Posterior vena cava (tissue), 2 donors: ENCODE measurements at places on chromosomes 12 and 14. TPM values are rescaled to one million over a fixed set of nuclear protein-coding genes. Genes with fewer than 3 reads are reported as not detected.

GRCh38 chr14:42222924-42223471 lies 616.3 kb downstream of the LRFN5 start:
- no peak for DNase-seq

Gene POTEG
- total RNA-seq: not detected

- no peak for DNase-seq
Observed at GRCh38 chr12:69653703-69654102, 43.0 kb upstream of the LRRC10 start.

DNA sequence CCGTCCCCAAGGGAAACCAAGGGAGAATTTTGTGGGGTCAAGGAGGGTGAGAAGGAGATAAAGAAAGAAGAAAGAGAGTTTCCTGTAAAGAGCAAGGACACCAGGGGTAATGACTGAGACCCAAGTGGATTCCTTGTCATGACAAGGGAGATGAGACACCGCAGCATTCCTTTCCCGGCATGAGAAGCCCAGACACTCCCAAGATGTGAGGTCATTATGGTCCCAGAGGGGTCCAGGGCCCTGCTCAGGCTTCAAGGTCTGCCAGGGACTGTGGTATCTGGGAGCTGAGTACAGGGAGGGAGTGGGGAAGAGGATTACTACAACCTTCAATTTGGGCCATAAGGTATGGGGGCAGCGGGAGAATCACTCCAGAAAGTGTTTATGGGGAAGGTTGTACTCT lies 58.1 kb downstream of the SPTB start:
- no peak for DNase-seq
